ENCODE measurements at places on chromosomes 3 and 15. TPM values are rescaled to one million over a fixed set of nuclear protein-coding genes. Genes with fewer than 3 reads are reported as not detected.

SLC28A2 gene
- not detected for total RNA-seq

ST6GAL1 gene
- total RNA-seq, result 11.5 TPM

XIRP1 gene
- not detected for total RNA-seq

KBTBD13 gene
- not detected for total RNA-seq

FGF12 gene
- total RNA-seq, result 0.09 TPM

PLCH1 gene
- 0.12 TPM for total RNA-seq

THRB gene
- 4.2 TPM for total RNA-seq

PLA2G4D gene
- not detected for total RNA-seq

DNA sequence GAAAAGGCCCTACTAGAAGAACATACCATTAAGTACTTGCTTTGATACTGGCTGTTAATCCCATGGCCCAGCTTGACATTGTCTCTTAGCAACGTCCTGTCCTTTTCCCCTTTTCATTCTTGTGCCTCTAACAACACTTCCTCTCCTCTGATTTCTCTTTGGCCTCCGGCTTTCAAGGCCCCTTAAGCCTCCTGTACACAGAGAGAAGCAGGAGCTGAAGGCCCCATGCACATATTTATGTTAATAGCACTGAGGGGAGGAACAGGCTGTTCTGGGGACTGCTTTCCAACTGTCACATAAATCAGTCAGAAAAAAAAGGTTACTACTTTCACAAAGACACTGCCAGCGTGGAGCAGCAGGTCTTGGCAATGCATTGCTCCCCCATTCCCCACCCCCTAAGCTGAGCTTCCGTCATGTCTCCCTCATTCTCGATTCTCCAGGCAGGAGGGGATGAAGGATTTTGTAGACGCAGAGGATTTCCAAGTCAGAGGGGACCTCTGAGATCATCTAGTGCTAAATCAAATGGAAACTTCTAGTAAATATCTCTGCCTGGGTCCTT lies 257.4 kb upstream of the ADAMTS9 start:
- no peaks in the 10 kb centered on the region for H3K27me3 ChIP-seq
- no peaks in the 10 kb centered on the region for H3K4me1 ChIP-seq
- no peak for DNase-seq
- H3K4me3 ChIP-seq, result no peak overlapping the region

DNA sequence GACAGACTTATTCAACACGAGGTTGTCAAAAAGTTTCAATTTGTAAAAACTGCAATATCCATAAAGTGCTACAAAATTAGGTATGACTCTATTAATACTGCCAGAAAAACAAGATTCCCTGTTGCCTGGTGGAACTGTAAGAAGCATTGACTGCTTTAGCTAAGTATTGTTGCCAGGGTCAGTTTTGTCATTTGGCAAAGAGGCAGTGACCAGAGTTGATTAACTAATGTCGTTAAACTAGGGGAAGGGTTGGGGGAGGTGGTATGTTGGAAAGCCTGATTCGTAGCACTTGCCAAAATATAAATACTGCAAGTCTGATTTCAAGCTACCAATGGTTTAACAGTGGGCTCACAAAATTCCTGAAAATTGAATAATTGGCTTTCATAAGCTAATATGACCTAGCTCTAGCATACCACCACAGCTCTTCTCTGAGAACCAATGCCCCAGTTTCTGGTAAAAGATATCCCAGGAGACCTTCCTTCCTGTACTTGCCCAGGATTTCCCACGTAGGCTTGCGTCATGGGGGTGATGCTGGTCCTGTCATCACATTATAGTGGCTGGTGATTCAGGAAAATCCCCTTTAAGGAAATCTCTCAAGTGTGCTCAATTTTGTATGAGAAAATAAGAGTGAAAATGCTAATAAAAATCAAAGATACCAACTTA lies 266.4 kb upstream of the TBC1D5 start:
- H3K4me1 ChIP-seq, result no peaks in the 10 kb centered on the region
- H3K27ac ChIP-seq, result no peak overlapping the region
- no peak overlapping the region for H3K4me3 ChIP-seq
- no peak for DNase-seq
- no peaks in the 10 kb centered on the region for H3K27me3 ChIP-seq

GRCh38 chr3:176932433-176932832 lies 264.8 kb downstream of the TBL1XR1 start:
- no peak overlapping the region for H3K27ac ChIP-seq
- H3K36me3 ChIP-seq, result no peaks in the 10 kb centered on the region
- H3K27me3 ChIP-seq, result no peaks in the 10 kb centered on the region
- peaks cover under 1% of the 10 kb centered on the region for H3K4me1 ChIP-seq

GRCh38 chr15:87570206-87570605 lies 686.3 kb downstream of the NTRK3 start:
- no peak overlapping the region for H3K4me3 ChIP-seq
- H3K27me3 ChIP-seq, result no peaks in the 10 kb centered on the region
- peaks cover 6% of the 10 kb centered on the region for H3K36me3 ChIP-seq
- DNase-seq, result no peak
- no peak overlapping the region for H3K27ac ChIP-seq

GRCh38 chr15:43775411-43775965 lies 1.3 kb downstream of the ELL3 start:
- H3K36me3 ChIP-seq, result peaks cover 48% of the 10 kb centered on the region
- H3K27me3 ChIP-seq, result no peaks in the 10 kb centered on the region
- DNase-seq, result peak; percentile 83
- peak overlapping the region; percentile 67 for H3K27ac ChIP-seq
- H3K4me1 ChIP-seq, result peaks cover 18% of the 10 kb centered on the region
- peak overlapping the region; percentile 85 for H3K4me3 ChIP-seq

- no peaks in the 10 kb centered on the region for H3K36me3 ChIP-seq
- H3K4me3 ChIP-seq, result no peak overlapping the region
- H3K27ac ChIP-seq, result no peak overlapping the region
- DNase-seq, result no peak
Measured at GRCh38 chr15:82301296-82302016, 38.8 kb downstream of the SAXO2 start.

GRCh38 chr3:73502609-73503583 lies 121.8 kb downstream of the PDZRN3 start:
- peaks cover 10% of the 10 kb centered on the region for H3K27me3 ChIP-seq
- peak; percentile 73 for DNase-seq
- H3K4me1 ChIP-seq, result no peaks in the 10 kb centered on the region
- H3K36me3 ChIP-seq, result no peaks in the 10 kb centered on the region
- H3K4me3 ChIP-seq, result no peak overlapping the region

- H3K27me3 ChIP-seq, result no peaks in the 10 kb centered on the region
- DNase-seq, result peak; percentile 81
- no peak overlapping the region for H3K4me3 ChIP-seq
- H3K27ac ChIP-seq, result no peak overlapping the region
- peaks cover 13% of the 10 kb centered on the region for H3K4me1 ChIP-seq
- H3K36me3 ChIP-seq, result peaks cover 8% of the 10 kb centered on the region
Measured at GRCh38 chr3:46909535-46910161, 32.1 kb downstream of the PTH1R start.

DNA sequence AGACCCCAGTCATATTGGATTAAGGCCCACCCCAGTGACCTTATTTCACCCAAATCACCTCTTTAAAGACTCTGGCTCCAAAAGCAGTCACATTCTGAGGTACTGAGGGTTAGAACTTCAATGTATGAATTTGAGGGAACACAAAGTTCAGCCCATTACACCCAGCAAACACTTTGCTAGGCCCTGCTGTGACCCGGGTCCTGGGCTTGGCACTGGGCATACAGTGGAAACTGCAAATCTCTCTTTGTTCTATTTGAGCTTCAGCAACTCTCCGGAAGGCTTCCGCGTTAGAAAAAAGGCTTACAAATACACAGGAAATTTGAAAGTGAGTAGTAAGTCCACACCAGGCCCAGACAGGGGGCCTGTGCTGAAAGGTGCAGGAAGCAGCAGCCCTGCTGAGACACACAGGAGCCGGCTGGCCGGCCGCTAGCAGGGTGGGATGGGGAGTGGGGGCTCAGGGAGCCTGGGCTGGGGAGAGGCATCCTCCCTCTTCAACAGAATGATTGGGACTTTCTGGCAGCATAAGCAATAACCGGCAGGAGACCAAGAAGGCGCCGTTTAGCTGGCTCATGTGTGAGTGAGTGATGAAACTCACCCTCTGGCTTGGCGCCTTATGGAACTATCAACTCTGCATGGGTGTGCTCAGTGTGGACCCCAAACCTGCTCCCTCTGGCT lies 13.0 kb downstream of the LIPC start:
- H3K4me3 ChIP-seq, result no peak overlapping the region
- peaks cover 24% of the 10 kb centered on the region for H3K4me1 ChIP-seq
- H3K27ac ChIP-seq, result no peak overlapping the region

DNA sequence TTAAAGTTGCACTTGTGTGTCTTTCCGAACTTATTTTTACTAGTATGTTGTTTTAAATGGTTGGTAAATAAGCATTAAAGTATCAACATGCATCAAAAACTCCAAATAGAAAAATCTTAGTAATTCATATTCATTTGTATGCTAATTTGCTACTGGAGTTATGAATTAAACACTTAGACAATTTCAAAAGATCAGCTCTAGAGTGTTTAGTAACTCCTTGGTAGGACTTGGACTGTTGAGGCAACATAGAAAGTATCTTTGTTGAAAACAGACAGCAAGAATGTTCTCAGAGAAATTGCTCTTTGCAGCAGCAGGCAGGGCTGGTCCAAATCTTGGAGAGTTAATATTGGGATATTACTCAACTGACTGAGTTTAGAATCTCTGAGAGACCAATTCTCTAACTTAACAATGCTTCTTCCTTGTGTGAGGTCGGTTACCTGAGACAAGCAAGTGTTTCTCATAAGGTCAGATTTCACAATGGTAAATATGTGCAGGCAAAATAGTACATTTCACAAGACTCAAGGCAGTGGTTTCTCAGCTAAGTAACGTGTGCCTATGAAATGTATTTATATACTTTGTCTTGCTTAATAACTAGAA lies 147.8 kb upstream of the IL12A start:
- H3K36me3 ChIP-seq, result no peaks in the 10 kb centered on the region
- H3K27ac ChIP-seq, result peak overlapping the region; percentile 80
- H3K4me1 ChIP-seq, result peaks cover 30% of the 10 kb centered on the region
- H3K4me3 ChIP-seq, result peak overlapping the region; percentile 66
- no peaks in the 10 kb centered on the region for H3K27me3 ChIP-seq
- DNase-seq, result peak; percentile 92

GRCh38 chr3:55085231-55085630 lies 157.4 kb upstream of the LRTM1 start:
- no peak for DNase-seq
- H3K27ac ChIP-seq, result no peak overlapping the region
- H3K36me3 ChIP-seq, result no peaks in the 10 kb centered on the region
- no peak overlapping the region for H3K4me3 ChIP-seq
- H3K4me1 ChIP-seq, result no peaks in the 10 kb centered on the region

GRCh38 chr3:18442756-18443664 lies 17.9 kb upstream of the SATB1 start:
- H3K36me3 ChIP-seq, result no peaks in the 10 kb centered on the region
- H3K27me3 ChIP-seq, result peaks cover 94% of the 10 kb centered on the region
- H3K27ac ChIP-seq, result no peak overlapping the region
- no peak for DNase-seq
- no peak overlapping the region for H3K4me3 ChIP-seq

GRCh38 chr3:159910991-159911663 lies 77.5 kb upstream of the IL12A start:
- H3K4me3 ChIP-seq, result no peak overlapping the region
- H3K4me1 ChIP-seq, result no peaks in the 10 kb centered on the region
- no peaks in the 10 kb centered on the region for H3K36me3 ChIP-seq
- no peak overlapping the region for H3K27ac ChIP-seq
- DNase-seq, result no peak

DNA sequence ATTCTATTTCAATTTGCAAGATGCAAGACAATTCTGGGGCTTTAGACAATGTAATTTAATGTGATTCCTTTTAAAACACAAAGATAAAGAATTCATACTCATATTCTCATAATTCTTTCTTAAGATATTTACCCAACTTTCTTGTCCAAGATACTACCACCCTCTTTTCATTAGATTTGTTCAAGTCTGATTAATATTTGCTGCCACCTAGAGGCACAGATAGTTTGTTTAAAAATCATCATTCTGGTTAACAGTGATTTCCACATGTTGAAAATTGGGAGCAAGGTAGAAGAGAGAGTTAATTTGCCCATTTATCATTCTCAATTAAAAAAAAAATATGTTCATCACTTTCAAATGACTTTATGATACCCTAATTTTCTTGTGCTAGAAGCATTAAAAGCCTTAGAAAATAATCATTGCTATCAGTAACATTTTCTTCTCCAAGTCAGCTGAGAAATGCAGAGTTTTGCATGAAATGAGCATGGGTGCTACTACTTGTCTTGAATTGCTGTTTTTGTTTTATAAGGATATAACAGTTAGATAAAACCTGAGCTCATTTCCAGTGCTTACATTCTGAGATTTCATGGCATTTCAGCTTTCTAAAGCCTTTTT lies 11.6 kb downstream of the TAMM41 start:
- no peak overlapping the region for H3K4me3 ChIP-seq
- peaks cover 46% of the 10 kb centered on the region for H3K36me3 ChIP-seq
- H3K27me3 ChIP-seq, result no peaks in the 10 kb centered on the region
- peak; percentile 44 for DNase-seq

DNA sequence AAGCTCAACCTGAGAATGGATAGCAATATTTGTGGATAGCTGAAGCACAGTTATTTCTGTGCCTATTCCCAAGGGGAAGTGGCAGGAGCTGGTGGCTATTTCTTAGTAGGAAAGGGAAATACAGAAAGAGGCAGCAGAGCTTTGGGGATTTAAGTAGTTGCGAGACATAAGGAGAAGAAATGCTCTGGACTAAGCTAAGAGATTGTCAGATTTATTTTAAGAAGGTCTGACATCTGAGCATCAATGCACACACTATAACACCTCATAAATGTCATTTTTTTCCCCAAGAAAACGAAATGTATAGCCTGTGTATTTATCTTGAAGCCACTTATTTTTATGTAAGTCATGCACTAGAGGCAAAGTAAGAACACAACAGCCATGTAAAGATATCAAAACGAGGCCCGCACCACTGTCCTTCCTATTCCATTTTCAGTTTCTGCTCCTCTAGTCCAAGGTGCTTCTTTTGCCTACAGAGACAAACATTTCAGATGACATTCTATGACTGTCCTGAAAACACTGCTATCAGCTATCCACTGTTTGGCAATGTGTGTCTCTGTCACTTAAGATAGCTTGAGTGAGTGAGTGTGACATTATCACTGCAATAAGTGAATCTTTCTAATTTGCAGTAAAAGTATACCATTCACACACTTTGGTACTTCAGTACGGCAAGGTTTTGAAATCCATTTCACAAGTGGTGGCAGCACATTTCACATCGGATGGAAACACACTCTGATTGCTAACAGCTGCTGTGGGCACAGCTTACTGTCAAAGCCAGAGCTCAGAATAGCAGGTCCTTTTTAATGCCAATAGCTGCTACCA lies 62.7 kb upstream of the ICE2 start:
- H3K4me3 ChIP-seq, result no peak overlapping the region
- no peak overlapping the region for H3K27ac ChIP-seq
- DNase-seq, result no peak
- no peaks in the 10 kb centered on the region for H3K4me1 ChIP-seq
- H3K27me3 ChIP-seq, result no peaks in the 10 kb centered on the region

Data from MCF 10A (cell line).